ENCODE measurements at places on chromosomes 5 and 9.

GRCh38 chr5:73266925-73267765 is 94.2 kb downstream of the TMEM174 start:
- DNase-seq, result no peak

GRCh38 chr9:4679268-4680172 is at the start of gene CDC37L1:
TSS of gene CDC37L1 (plus strand) at chr9:4679569. CDS start at chr9:4679768, 199 bp downstream.
- peak; percentile 95 for DNase-seq

DNA sequence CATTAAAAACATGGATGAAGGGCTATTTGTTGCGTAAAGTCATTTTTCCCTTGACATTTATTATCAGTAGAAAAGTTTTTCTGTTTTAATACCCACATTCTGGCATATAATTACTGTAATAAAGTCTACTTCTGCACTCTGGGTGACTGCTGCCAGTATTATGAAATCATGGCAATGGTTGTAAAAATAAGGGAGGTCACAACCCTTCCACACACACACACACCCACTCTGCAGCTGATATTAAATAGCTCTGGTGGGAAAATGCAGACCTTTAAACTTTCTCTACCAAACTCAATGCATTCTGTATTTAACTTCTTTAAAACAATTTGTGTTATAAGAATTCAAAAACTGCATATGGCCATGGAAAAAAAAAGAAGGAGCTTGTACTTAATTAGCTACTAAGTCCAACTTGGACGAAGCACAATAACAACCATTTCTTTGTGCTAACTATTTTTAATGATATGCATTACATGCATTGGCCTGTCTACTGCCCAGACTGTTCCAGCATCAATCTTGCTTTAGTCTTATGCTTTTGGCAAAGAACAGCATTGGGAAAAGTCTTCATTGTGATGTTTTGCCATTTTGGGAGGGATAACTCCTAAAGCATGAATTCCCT is 137.6 kb upstream of the MAP3K1 start:
- no peak for DNase-seq

DNA sequence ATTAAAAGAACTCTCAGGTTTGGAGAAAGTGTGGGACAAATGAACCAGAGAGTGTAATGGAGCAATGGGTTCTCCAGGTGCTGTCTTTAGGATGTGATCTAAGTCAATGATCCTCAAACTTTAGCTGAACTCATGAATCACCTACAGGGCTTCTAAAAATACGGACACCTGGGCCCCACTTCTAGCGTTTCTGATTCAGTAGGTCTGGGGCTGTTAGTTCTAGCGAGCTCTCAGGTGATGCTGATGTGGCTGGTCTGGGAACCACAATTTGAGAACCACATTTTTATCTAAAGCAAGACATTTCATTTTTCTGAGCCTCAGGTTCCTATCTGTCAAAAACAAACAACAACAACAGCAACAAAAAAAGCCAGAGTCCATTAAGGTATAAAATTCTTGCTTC is 35.1 kb upstream of the PCA3 start:
- no peak for DNase-seq

- DNase-seq, result no peak
Observed at GRCh38 chr9:115002371-115003120, 72.2 kb upstream of the TNFSF8 start.

DNA sequence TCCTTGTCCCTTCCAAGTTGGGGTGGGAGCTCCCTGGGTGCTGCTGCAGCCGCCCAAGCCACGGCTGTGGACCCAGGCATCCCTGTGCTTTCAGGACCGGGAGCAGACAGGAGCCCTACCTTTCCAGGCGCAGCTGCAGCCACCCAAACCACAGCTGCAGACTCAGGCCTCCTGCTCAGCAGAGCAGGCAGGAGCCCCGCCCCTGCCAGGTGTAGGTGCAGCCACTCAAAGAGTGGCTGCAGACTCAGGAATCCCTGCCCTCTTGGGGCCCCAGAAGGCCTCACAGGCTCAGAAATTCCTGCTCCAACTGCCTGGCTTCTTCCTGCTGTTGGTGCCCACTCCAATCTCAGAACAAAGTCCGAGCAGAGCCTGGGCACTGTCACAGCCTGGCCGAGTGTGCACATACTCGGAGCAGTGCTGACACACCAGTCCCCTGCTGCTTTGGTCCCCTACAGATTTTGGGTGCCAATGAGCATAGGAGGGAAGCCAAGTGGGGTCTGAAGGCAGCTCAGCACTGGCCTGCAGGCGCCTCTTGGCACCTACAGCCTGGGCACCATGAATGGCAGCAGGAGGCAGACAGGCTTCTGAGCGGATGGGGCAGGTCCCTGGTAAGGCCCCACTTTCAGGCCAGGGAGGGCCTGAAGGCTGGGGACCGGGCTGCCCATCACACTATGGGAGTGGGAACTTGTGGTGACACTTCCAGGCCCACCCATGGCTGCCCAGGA is 6.0 kb upstream of the TESK1 start:
- no peak for DNase-seq

DNA sequence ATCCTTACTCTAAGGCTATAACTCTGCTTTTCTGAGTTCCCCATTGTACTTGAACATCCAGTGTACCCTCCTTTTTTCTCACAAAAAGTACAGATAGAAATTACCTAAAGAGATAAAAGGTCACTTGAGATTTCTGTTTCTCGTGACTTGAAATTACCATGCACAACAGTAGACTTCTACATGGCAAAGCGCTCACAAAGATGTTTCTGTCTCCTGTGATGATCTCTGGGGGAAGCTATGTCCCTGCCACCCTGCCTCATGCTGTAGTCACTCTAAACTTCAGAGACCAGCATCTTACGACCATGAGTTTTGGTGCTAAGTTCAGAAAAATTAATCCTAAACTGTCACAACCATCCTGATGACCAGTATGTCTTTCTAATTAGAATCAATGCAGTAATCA is 36.2 kb downstream of the NFIB start:
- no peak for DNase-seq

- DNase-seq, result peak; percentile 96
Observed at GRCh38 chr5:74326571-74327338, 313.8 kb downstream of the ENC1 start.

- no peak for DNase-seq
Observed at GRCh38 chr5:121628783-121629182, 222.9 kb upstream of the FTMT start.

DNA sequence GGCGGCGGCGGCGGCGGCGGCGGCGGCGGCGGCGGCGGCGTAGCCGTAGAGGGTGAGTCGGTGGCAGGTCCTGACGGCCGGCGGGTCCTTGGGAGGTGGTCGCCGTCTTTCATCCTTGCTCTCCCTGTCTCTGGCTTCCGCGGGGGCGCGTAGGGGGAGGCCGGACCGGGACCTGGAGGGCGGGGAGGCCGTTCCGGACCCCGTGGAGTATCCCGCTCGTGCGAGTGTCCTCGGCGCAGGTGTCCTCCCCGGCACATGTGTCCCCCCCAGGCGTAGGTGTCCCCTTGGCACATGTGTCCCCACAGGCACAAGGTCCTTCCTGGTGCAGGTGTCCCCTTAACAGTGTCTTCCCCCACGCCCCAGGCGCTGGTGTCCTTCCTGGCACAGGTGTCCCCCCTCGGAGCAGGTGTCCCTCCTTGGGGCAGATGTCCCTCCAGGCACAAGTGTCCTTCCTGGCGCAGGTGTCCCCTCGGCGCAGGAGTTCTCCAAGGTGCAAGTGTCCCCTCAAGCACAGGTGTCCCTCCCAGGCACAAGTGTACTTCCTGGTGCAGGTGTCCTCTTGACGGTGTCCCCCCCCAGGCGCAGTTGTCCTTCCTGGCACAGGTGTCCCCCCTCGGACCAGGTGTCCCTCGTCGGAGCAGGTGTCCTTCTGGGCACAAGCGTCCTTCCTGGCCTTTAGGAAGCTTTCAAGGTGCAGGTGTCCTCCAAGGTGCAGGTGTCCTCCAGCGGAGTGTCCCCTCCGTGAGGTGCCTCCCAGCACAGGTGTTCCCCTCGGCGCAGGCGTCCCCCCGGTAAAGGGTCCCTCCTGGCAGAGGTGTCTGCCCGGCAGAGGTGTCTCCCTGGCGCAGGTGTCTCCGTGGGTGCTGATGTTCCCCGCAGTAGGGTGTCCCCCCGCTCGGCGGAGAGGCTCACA is 519 bp downstream of the EXOC3 start:
- DNase-seq, result no peak

DNA sequence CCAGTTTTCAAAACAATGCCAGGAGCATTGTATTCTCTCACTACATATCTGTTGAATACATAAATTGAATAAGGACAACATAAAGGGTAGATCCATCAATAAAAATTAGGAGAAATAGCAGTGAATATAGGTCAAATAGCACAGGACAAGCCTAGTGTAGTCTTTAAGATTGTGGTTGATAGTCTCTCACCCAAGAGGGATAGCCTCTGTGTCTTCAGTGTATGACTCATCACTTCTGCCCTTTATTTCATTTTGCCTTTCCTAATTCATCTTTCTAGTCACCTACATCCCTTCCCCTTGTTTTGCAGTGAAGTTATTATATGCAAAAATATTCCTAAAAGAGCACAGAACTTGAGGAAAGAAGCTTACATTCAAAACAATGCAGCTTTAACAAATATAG is 335.0 kb upstream of the TUSC1 start:
- no peak for DNase-seq

- DNase-seq, result no peak
Observed at GRCh38 chr5:170360709-170361108, 28.5 kb downstream of the KCNMB1 start.

- no peak for DNase-seq
Observed at GRCh38 chr9:10238087-10238486, 374.7 kb downstream of the PTPRD start.

GRCh38 chr5:22108545-22108944 is 744.6 kb downstream of the CDH12 start:
- no peak for DNase-seq

GRCh38 chr9:98038958-98039357 is 17.6 kb upstream of the NANS start:
- DNase-seq, result no peak

GRCh38 chr5:101688156-101688555 is 607.9 kb downstream of the SLCO4C1 start:
- DNase-seq, result no peak

GRCh38 chr9:89278997-89279739 is 31.8 kb upstream of the CKS2 start:
- DNase-seq, result peak; percentile 74

- DNase-seq, result no peak
Observed at GRCh38 chr5:167271511-167271910, 1019.9 kb upstream of the WWC1 start.

DNA sequence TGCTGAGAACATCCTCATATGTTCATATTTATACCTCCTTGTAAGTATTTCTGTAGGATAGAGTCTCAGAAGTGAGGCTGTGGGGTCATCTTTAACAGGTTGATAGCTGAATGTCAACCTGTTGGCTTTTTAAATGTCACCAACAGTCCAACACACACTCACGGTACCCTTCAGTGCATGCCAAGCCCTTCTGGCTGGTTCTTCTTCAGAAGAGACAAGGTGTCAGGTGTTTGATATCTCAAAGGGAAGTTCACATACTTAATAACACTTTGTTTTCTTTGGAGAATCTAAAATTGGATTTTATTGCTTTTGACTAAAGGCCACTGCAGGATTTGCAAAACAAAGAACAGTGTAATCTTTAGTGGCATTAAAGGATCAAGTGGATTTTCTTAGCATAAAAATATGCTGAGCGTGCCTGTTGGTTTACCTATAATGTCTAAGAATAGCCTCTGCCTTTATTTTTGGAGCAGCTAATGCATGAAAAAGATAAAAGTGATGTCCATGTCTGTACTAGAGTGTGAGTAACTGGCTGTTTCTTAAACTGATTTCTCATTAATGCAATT is 58.2 kb downstream of the RGS3 start:
- no peak for DNase-seq

- no peak for DNase-seq
Observed at GRCh38 chr5:56881571-56881970, 27.8 kb upstream of the SETD9 start.

DNA sequence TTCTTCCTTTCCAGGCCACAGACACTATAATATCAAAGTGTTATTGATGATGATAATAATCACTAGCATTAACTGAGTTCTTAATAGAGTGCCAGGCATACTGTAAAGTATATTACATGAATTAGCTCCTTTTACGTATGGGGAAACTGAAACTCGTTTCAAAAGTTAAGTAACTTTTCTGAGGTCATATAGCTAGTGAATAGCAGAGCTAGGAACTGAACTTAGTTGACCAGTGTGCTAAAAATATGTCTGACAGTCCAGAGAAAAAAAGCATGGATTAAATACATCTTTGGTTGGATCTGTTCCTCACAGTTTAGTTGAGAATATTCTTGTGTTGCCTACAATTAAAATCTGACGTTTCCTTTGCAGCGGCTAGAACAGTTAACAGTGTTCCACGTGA is 18.4 kb upstream of the CATSPER3 start:
- no peak for DNase-seq

GRCh38 chr5:3030511-3031165 is 279.2 kb upstream of the IRX2 start:
- no peak for DNase-seq

GRCh38 chr9:128310461-128310860 is 11.8 kb downstream of the TRUB2 start:
- no peak for DNase-seq

GRCh38 chr5:124507688-124508087 is 238.8 kb downstream of the ZNF608 start:
- DNase-seq, result no peak

GRCh38 chr9:126793686-126794417 is 11.0 kb upstream of the ZBTB43 start:
- no peak for DNase-seq

DNA sequence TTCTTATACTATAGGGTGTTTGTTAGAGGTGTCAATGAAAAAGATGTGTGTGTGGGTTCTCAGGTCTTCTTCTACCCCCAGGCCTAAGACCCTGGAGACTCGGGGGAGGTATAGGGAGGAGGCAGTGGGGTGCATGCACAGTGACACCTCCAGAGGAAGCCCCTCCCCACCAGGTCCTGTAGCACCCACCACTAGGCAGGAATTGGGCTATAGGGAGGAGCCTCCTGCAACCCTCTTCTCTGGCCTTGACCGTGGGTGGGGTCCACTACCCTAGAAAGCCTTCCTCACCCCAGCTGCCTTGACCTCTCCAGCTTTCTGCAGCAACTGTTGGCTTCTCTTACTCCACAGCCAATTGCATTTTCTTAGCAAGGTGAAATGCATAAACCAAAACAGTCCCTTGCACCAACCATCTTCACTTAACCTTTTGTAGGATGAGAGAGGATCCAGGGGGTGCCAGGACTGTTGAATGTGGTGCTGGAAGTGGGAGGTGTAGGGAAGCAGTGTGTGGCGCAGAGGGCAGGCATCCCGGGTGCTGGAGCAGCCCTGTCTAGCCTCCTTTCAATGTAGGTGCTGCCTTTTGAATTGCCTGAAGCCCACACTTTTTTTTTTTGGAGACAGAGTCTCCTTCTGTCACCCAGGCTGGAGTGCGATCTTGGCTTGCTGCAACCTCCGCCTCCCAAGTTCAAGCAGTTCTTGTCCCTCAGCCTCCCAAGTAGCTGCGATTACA is 128.5 kb downstream of the RGS3 start:
- DNase-seq, result no peak

- DNase-seq, result no peak
Observed at GRCh38 chr5:1735320-1735970, 64.2 kb downstream of the MRPL36 start.

DNA sequence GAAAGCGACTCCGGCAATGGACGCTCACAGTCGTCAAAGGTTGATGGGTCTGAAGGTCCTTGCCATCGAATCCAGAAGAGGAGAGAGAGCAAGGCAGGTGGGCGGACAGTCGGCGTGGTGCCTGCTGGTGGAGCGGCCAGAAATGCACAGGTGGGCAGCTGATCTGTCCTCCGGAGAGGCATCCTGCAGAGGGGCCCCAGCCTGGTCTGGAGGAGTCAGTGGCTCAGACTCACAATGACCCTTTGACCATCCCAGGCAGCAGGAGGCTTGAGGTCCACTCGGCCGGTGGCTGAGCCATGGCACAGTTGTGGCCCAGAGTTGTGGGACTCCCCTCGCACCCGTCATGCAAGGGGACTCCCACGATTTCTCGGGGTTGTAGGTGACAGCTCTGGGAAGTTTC is 34.4 kb upstream of the FCN2 start:
- DNase-seq, result no peak

Measured in brain microvascular endothelial cell (primary cell).